Calu3 (cell line): ENCODE measurements at places on chromosomes 12 and 14. TPM values are rescaled to one million over a fixed set of nuclear protein-coding genes. Genes with fewer than 3 reads are reported as not detected.

- no peaks in the 10 kb centered on the region for H3K4me1 ChIP-seq
- DNase-seq, result no peak
- H3K27me3 ChIP-seq, result peaks cover 94% of the 10 kb centered on the region
- H3K4me3 ChIP-seq, result no peak overlapping the region
- no peak overlapping the region for H3K27ac ChIP-seq
- H3K36me3 ChIP-seq, result no peaks in the 10 kb centered on the region
Observed at GRCh38 chr14:104355101-104356019, 217.0 kb downstream of the KIF26A start.

DNA sequence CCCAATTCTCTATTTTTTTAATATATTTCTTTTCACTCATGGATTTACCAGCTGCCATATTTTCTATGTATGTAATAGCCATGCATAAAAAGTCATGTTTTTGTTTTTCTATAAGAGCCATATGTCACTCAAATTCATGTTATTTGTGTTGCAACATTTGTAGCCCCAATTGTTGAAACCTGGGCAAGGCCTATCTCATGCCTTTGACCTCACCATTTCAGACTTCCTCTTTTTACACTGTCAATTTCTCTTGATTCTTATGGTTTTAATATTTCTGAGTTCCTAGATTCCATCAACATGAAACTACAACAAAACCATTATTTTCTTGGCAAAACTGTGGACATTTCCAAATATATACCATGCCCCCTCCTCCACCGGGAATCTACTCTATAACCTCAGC is 647.5 kb downstream of the C12orf50 start:
- no peak overlapping the region for H3K4me3 ChIP-seq
- no peaks in the 10 kb centered on the region for H3K27me3 ChIP-seq
- no peak overlapping the region for H3K27ac ChIP-seq
- no peak for DNase-seq
- peaks cover 16% of the 10 kb centered on the region for H3K4me1 ChIP-seq
- H3K36me3 ChIP-seq, result no peaks in the 10 kb centered on the region

DNA sequence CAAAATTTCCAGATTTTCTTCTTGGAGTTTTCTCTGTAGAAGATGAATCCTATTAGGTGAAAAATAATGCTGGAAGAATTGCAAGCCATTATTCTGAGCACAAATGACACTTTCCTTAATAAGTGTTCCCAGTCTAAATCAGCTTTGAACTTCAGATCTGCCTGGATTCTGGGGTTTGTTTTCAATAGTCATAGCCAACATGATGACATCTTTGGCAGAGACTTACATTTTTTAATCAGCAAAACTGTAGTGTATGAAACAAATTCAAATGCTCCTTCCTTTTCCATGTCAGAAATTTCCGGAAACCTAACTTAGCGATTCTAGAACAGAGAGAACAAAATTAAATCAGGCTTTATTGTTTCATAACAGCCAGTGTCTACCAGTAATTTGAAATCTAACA is 88.5 kb downstream of the TSPAN8 start:
- H3K27me3 ChIP-seq, result no peaks in the 10 kb centered on the region
- no peaks in the 10 kb centered on the region for H3K36me3 ChIP-seq
- DNase-seq, result no peak
- H3K27ac ChIP-seq, result no peak overlapping the region

GRCh38 chr12:2076196-2076570 is 23.4 kb downstream of the CACNA1C start:
- H3K4me3 ChIP-seq, result no peak overlapping the region
- H3K27ac ChIP-seq, result no peak overlapping the region
- DNase-seq, result no peak
- peaks cover 42% of the 10 kb centered on the region for H3K27me3 ChIP-seq

Gene IAPP
- not detected in 2 replicates for total RNA-seq

Gene SALL2
- total RNA-seq, result 3.5 and 3.9 TPM in 2 replicates
